ENCODE measurements at places on chromosomes 6 and 20.

GRCh38 chr20:13166437-13166836 lies 54.6 kb upstream of the ISM1 start:
- no peak for DNase-seq

- DNase-seq: no peak
Measured at GRCh38 chr6:112037783-112038216, 16.1 kb upstream of the CCN6 start.

DNA sequence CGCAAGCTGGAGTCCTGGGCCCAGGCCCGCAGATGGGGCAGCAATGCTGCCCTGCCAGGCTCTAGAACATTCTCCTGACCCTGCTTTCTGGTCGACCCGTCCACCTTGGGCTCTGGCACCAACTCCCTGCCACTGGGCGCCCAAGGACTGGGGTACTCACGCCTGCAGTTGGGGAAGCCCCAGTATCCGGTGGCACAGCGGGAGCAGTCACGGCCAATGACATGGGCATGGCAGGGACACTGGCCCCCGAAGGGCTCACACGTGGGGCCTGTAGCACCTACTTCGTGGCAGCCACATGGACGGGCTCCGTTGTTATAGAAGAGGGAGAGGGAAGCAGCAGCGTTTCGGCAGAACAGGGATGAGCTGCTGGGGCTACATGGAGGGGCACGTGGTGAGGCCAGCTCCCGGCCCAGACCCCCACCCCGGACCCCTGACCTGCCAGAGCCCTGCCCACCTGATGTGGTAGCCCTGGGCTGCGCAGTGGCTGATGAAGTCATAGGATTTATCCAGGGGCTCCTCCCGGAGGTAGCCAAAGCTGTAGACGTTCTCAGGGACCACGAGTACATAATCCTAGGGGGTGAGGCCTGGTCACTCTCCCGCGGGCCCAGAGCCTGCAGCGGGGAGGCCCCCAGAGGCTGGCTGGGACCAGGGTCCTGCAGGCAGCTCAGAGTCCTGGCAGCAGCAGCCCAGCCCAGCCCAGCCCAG lies 26.0 kb downstream of the ADRM1 start:
- DNase-seq: no peak

DNA sequence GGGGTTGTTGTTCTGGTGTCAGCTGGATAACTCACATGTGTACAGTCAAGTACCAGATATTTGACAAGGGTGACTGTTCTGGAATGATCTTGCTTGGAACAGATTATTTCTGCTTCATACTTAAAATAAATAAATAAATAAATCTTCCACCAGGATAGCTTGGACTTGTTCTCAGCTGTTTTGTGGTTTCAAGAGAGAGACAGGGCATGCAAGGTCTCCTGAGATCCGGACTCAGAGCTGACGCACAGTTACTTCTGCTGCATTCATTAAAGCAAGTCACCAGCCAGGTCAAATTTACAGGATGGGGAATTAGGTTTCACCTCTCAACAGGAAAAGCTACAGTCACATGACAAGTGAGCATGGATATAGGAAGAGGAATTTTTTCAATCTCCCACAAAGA lies 285.0 kb upstream of the SPTLC3 start:
- DNase-seq: no peak

DNA sequence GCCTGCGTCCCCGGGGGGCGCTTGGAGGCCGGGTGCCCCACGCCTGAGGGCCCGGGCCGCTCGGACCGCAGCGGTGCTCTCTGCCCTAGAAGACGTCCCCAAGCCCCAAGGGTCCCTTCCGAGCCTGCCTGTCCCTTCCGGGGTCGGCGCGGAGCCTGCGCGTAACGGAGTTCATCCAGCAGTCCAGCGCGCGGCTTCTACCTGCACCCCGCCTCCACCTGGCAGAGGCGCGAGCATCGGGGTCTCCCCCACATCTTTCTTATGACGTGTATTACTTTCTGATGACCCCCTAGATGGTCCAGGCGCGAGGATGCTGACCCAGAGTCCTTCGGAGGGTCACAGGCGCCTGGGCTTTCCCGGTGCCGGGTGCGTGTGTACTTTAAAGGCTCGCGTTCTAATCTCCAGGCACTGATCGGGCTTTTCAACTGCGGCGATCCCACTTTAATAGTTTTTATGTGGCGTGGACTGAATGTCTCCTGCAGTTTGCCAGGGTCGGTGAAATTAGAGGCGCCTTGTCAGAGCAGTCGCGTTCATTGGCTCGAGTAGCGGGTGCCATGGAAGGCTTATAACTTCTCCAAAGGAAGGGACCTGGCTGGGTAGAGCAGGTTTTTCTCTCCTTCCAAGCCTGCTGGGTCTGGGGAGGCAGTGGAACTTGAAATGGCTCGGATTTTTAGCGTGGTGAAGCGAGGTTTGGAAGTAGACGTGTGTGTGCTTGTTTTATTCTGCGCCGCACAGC lies 912 bp downstream of the EYA4 start:
- DNase-seq: no peak

GRCh38 chr6:35049900-35050756 lies 91.0 kb downstream of the TCP11 start:
- DNase-seq: no peak

DNA sequence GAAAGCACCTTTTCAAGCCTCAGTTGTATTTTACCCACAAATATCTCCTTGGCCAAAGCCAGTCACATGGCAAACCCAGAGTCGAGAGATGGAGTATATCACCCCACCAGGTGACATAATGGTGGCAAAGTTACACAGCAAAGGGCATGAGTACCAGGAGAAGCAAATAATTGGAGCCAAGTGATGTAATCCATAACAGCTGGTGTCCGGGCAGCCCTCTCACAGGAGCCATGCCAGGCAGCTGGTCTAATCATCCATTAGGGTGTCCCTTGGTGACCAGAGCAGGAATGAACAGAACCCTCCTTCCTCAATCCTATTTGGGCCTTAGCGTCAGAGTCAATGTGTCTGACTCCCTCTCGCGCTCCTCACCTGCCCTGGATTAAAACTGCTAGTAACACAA lies 272.1 kb downstream of the LRFN2 start:
- DNase-seq: no peak

- DNase-seq: no peak
Measured at GRCh38 chr20:62666736-62667529, 24.6 kb downstream of the SLCO4A1 start.

GRCh38 chr6:143195349-143195845 lies 134.7 kb downstream of the AIG1 start:
- no peak for DNase-seq

DNA sequence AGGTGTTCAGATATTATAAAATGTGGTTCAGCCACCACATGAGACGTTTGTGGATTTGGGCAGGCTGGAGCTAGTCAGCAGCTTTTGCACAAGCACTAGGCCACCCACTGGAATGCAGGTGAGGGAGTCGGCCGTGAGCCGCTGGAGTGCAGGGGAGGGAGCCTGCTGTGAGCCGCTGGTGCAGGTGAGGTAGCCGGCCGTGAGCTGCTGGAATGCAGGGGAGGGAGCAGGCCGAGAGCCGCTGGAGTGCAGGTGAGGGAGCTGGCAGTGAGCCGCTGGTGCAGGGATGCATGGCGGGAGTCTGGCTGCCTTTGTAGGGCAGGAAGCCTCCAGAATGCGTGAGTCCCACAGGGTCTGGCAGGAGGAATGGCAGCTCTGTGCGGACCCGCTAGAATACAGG lies 1907.6 kb upstream of the DEFB115 start:
- DNase-seq: no peak

DNA sequence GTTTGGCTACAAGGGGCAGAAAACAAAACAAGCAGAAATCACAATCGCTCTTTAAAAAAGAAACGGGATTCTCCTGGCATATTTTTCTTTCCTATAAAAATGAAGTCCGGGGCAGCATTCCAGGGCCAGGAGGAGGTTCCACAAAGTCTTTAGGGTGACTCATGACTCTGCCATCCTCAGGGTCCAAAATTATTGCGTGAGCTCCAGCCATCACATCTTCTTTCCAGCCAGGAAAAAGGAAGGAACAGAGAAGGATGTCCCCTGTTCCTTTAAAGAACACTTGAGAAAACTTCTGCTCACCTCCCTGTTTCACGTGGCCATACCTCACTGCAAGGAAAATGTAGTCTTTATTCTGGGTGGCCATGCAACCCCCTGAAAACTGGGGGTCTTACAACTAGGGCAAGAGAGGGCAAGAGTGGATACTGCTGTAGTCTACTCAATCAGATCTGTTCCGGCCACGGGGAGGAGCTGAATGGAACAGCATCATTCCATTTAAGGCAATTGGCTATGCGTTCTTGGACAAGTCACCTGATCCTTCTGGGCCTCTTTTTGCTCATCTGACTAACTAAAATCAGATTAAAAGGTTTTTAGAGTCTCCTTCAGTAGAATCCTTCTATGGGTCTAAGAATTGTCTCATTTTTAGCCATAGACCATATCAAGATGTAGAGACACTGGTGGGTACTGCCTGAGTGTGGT lies 49.4 kb downstream of the CTCFL start:
- no peak for DNase-seq

- DNase-seq: no peak
Measured at GRCh38 chr6:35142588-35143569, 1.7 kb upstream of the TCP11 start.

DNA sequence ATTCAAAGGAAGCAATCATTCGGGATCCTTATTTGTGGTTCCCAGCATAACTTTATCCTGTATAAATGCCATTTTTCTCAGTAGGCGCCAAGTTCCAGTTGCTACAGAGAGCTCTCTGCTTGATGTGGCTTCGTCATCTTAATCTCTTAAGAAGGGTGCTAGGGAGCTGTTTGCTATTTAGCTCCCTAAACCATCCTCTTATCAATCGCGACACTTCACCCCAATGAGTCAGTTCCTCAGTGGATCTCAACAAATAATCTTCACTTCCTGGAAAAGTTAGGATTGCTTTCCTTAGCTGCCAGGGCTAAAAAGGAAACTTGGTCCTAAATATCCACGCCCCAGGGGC lies 1.3 kb upstream of the NKAIN2 start:
- DNase-seq: no peak

GRCh38 chr20:32645134-32645533 lies 28.6 kb downstream of the C20orf203 start:
- DNase-seq: no peak

DNA sequence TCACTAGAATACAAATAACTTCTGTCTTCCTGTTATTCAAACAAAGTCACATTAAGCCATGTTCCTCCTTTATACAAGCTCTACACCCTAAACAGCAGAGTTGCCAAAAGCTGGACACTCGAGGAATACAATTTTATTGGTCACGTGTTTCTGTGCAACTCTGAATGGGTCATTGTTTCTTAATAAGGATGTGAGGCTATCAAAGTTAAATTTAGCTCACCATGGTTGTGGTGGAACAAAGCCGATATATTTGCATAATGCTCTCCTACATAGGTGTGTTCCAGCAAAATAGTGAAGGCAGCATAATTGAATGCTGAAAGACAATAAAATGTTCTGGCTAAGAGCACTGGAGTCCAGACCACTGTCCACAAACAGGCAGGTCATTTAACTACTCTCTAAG lies 36.9 kb upstream of the CD2AP start:
- no peak for DNase-seq

DNA sequence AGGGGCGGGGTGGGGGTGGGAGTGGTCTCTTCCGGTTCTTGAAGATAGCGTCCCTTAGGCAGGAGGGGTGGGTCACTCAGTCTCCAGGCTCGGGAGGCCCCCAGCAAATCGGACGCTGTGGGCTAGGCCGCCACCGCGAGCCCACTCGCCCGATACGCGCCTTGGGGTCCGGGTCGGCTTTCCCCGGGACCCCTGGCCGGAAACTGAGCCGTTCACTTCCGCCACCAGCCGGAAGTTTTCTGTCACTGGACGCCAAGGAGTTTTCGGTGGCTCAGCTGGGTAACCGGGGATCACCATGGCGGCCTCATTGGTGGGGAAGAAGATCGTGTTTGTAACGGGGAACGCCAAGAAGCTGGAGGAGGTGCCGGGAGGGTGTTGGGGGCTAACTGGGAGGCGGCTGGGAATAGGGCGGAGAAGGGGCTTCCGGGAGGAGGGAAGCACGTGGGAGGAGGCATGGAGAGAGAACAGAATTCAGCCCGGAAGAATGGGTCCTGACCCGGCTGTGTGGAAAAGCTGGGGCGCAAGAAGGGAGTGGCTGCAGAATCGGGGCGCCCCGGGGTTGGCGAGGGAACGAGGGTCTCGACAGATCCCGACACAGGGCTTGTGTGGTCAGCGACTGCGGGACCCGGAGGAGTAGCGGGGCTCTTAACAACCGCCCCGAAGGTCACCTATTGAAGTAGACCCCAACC lies at the start of gene ITPA:
Gene ITPA (plus strand): TSS at position 242 of the 689 bp plus-strand sequence. CDS start 54 bp downstream, at position 296.
- no peak for DNase-seq

DNA sequence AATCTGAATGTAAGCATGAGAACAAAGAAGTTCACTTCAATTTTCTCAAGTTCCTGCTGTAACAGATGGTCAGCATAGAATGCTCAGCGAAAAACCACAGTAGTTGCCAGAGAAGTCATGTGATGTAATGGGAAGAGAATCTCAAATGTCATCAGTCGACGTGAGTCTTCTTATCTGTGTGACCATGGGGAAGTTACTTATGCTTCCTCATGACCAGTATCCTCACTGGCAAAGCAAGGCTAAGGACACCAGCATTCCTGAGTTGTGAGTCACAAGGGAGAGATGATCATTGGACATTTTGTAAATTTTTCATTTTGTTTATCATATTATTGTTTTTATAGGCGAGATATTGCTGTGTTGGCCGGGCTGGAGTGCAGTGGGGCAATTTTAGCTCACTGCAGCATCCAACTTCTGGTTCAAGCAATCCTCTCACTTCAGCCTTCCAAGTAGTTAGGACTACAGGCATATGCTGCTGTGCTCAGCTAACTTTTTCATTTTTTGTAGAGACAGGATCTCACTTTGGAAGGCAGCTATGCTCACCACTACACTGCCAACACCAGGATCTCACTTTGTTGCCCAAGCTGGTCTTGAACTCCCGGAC lies 21.9 kb downstream of the SGK1 start:
- DNase-seq: no peak

GRCh38 chr20:53828088-53828681 lies 234.5 kb upstream of the ZNF217 start:
- no peak for DNase-seq

- no peak for DNase-seq
Measured at GRCh38 chr6:33987531-33988021, 158.3 kb downstream of the GRM4 start.

DNA sequence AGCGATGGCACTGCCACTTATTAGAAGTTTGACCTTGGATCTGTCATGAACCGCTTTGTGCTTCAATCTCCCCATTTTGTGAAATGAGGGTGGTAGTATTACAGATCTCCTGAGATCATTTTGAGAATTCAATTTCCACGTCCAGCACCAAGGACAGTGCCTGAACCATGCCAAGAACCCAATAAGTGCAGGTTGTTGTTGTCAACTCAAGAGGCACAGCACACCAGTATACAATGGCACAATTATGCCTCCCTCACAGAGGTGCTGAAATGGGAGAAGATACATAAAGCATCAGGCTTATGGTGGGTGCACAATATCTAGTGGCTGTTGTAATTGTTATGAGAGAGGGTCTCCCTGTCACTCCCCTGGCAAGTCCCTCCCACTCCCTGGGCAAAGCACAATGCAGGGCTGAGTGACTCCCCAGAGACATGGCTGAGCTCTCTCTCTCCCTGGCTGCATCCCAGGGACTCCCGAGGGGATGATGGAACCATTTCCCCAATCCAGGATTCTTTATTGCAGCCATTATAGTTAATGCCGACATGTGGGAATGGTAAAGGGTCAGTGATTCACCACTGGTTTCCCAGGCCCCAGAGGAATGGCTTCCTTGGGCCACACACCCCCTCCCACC lies 78.7 kb downstream of the CDH22 start:
- DNase-seq: no peak

- DNase-seq: no peak
Measured at GRCh38 chr6:27359231-27359630, 29.3 kb upstream of the ZNF391 start.
